ENCODE measurements at places on chromosomes 2 and 18.

DNA sequence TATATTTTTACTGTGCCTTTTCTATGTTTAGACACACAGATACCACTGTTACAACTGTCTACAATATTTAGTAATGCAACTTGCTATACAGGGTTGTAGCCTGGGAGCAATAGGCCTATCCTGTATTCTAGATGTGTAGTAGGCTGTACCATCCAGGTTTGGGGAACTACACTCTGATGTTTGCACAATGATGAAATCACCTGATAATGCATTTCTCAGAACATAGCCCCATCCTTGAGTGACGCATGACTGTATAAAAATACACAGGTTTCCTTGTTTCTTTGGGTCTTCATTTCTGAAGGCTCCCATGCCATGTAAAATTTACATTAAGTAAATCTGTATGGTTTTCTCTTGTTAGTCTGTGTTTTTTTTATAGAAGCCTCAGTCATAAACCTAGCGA lies 270.9 kb upstream of the SKOR2 start:
- no peak for DNase-seq

- DNase-seq: no peak
These were observed 213.4 kb downstream of the DCC start for GRCh38 chr18:52553441-52553840.

DNA sequence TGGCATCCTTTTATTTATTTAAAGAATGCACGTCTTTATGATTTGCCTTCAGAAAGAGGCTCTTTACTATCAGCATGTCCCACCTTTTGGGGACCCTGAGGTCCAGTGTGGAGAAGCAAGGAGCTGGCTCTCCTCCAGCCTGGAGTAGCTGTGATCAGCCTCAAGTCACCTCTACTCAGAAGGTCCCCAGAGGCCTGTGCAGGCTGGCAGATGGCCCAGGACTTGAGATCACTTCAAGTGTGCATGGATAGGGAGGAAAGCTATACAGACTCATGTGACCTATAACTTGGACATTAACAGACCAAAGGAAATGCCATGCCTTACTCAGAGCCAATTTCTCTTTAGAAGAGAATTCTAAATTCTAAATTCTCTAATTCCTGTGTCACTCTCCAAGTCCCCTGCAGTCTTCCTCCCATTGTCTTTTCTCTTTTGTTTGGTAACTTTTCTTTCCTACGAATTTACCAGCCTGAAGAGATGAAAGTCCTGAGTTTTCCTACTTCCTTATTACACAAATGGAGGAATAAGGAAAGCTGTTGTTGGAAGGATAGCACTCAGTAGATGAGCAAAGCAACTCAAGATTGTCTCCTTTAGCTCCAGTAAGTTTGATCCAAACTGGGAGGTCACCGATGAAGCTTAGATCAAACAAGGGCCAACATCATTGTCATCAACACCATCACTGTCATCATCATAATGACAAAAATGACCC lies 163.9 kb downstream of the GFPT1 start:
- DNase-seq: no peak

DNA sequence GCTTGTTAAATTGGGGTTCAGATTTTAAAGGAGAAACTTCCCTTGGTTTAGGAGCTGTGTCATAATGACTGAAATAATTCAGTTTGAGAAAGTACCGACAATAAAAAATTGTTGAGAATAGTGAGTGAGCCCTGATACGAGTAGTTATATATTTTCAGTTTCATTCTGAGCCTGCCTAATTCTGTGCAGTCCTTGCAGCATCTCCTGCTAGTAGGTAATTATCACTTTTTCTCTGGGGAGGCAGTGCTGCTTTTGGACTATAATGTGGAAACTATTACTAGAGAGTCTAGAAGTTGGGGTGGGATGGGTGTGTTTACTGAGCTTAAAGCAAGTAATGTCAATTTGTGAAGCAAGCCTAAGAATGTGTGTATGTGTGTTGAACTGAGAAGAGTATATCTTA lies 21.7 kb downstream of the ZNF638 start:
- DNase-seq: no peak

DNA sequence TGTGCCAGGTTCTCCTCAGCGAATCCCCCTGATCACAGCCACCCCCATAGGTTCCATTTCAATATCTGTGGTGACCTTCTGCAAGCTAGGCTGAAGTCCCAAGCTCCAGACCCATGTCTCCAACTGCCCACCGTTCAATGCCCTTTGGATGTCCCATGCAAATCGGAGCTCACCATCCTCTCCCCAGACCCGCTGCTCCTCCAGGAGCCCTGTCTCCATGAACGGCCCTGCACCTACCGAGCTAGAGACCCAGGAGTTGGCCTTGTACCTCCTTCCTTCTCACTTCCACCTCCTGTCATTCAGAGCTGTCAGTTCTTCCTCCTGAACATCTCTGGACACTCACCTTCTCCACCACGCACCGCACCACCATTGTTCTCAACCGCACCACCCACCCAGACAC lies 1.0 kb upstream of the FAHD2A start:
- no peak for DNase-seq

GRCh38 chr2:12727065-12727464 lies 10.3 kb downstream of the TRIB2 start:
- DNase-seq: no peak

DNA sequence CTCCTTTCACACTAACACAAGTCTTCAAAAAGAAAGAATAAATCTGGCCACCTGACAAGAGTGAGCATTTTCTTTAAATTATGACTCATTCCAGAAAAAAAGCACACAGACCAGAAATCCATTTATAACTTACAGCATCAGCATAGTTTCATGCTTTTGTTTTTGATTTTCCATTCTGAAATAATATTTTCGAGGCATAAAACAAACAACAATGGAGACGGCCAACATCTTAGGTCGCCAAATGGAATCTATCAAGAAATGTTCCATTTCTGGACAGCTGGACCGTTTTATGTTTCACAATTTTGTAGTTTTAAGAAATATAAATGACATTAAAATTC lies 165.4 kb upstream of the ZFP36L2 start:
- DNase-seq: no peak

GRCh38 chr18:11081009-11081532 lies 68.3 kb downstream of the PIEZO2 start:
- DNase-seq: no peak

DNA sequence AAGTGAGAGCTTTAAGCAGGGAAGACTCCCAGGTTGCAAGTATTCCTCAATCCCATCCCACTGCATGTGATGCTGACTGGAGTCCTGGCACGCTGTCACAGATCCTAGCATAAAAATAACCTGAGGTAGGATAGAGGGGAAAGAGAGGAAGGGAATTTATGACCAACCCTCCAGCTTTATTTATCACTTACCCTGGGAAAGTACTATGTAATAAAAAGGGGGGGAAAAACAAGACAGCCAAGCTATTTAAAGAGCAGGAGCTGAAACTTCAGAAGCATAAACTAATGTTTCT lies 122.2 kb downstream of the SLC8A1 start:
- no peak for DNase-seq

DNA sequence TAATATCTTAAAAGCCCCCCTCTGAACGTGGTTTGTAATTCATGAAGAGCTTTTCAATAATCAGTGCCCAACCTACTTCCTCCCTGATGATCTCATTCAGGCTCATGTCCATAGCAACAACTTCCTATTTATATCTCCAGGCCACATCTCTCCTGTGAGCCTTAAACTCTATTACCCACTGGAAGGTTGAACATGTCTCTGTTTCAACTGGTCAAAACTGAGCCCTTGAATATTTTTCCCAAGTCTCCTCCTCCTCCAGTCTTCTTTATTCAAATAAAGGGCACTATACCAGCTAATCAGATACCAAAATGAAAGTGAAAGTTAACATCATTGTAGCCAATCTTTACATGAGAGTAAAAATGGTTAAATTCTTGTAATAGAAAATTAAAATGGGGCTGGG lies 63.7 kb upstream of the ITGA4 start:
- DNase-seq: no peak

- DNase-seq: no peak
These were observed 269.3 kb downstream of the GLI2 start for GRCh38 chr2:121004950-121005349.

DNA sequence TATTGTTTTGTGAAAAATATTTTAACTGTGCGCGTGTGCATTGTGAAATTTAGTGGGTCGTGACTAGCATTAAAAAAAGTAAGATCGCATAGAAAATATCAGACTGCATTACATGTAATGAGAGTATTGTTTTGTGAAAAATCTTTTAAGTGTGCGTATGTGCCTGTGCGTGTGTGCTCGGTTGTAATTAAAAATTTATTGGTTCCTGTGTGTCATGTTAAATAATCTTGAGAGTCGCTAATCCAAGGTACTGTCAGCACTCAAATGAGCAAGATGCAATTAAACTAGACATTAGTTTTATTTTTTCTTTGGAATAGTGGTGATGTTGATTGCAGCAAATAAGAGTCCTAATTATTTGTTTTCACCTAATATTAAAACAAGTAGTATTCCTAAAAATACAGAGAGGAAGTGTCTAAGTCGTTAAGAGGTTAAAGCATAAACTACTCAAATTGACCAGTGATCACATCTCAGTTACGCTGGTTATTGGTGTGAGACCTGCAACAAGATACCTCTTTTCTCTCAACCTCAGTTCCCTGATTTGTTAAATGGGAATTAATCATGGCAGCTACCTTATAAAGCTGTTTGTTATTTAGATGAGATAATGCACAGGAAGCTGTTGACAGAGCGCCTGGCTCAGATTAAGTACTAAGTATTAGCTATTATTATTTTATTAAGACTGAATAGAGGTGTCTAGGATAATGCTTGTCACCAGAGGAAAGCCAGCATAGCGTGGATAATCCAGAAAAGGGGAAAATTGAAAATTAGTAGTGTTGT lies 1.9 kb downstream of the ZDBF2 start:
- no peak for DNase-seq

DNA sequence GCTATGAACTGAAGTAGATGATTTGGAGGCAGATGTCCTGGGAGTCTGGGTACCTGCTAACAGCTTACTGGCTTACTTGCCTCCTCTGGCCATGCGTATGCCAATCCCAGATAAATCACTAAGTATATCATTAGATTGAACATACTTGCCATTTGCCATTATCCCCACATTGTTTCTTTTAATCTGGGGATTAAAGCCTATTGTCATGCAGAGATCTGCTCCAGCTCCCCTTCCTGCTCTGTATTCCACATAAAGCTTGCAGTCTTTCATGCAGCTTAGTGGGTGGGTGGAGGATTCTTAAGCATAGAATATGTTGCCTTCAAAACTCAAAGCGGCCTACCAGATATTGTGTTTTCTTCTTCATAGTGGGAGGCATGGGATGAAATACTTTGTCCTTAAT lies 311.8 kb upstream of the MMADHC start:
- no peak for DNase-seq

DNA sequence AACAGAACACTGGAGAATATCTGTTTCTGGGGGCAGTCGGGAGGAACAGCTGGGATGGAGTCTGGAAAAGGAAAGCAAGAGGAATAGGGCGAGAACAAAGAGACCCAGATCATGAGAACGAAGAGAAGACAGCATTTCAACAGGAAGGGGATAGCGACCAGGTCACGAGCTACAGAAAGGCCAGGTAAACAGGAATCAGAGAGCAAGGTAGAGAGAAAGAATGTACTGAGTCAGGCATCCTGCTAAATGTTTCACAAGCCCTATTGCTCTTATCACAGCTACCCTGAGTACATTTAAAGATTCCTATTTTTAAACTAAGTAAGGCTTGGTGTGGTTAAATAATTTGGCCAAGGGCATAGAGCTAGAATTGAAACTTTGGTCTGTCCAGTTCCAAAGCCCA lies 254.9 kb upstream of the RAB12 start:
- no peak for DNase-seq

DNA sequence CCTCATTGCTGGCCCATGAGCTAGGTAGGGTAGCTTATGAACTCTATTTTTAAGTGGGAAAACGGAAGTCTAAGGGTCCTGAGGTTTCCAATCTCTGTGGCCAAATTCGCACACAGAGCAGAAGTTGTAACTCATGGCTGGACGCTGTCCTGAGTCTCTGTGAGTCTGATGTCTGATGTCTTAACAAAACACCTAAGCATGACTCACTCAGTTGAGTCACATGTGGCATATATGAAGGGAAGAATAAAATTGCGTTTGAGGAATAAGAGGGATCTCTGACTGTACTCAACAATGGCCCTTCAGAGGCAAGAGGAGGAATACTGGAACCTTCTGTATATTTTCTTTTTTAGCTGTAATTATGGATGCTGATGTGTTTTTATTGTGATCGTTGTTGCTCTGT lies 569.7 kb downstream of the RIT2 start:
- no peak for DNase-seq

GRCh38 chr2:240974771-240975572 lies 23.4 kb upstream of the SNED1 start:
- DNase-seq: no peak

GRCh38 chr18:34352385-34353163 lies 127.9 kb upstream of the NOL4 start:
- DNase-seq: no peak

DNA sequence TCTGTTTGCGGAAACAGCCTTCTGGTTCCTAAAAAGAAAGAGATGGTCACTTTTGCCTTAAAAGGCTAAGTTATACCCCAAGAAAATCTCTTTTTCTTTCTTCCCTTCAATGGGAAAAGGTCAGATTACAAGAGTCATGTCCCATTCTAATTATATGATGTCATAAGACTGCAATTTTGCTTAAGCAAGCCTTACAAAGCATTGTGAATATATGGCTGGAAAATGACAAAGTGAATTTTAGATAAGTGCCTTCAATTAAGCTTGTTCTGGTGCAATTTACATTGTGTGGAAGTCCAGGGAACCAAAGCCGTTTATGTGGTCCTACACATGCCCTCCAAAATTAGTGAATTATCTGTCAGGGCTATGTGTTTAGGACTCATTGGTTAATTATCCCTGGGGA lies 7.6 kb upstream of the BMP10 start:
- DNase-seq: no peak

- no peak for DNase-seq
These were observed 65.9 kb downstream of the EDAR start for GRCh38 chr2:108923019-108923700.

DNA sequence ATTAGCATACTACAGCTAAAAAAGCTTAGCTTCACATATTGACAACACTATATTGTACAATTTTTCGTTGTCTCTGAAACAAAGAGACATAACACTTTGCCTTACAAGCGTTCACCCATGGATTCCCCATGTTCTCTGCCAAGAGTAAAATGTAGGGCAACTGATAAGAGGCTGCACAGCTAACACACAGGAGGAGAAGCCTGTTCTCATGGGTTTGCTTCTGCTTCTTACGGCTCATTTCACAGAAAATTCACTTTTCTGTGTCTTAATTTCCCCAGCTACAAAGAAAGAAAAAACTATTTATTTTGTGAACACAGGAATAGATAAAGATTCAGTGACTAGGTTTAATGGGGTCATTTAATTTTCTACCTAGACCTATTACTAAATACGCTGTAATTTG lies 182.8 kb upstream of the DLGAP1 start:
- no peak for DNase-seq

GRCh38 chr2:154532763-154533162 lies 165.7 kb upstream of the KCNJ3 start:
- DNase-seq: no peak

- no peak for DNase-seq
These were observed 104.4 kb downstream of the TANC1 start for GRCh38 chr2:159072795-159073194.

GRCh38 chr18:32049393-32050171 lies 31.0 kb downstream of the RNF125 start:
- peak; percentile 4 for DNase-seq

GRCh38 chr2:232697807-232698110 lies 628 bp downstream of the GIGYF2 start:
- DNase-seq: no peak
